RPMI7951 (cell line): ENCODE measurements at places on chromosomes 7 and 10.
A peak's percentile ranks its signal among the peaks of the same experiment; 100 is the strongest.

DNA sequence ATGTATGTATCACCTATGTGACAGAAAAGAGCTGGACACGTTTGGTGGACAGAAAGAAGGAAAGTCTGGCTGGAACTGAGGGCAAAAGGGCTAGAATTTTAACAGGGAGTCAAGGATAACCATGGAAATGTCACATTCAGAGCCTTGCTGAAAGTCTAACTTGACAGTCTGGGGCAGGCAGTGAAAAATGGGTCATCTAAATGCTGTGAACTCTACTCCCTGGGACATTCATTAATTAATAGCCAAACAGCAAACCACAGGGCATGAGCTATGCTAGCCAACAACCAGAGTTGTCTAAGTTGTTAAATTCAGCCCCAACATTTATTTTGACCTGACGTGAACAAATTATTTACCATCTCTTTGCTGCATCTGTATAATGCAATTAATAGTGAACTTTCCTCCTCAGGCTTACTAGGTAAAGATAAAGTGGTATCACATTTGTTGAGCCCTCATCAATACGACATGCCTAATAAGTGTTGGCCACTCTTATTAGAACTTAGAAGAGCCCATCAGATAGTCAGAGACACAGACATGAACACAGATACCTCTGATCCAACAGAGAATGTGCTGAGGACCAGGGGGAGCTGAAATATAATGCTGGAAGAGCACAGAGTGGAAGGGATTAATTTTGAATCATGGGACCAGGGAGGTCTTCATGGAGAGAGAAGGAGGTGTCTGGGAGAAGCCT, 109.9 kb downstream of the SORCS1 start:
- DNase-seq, result no peak

DNA sequence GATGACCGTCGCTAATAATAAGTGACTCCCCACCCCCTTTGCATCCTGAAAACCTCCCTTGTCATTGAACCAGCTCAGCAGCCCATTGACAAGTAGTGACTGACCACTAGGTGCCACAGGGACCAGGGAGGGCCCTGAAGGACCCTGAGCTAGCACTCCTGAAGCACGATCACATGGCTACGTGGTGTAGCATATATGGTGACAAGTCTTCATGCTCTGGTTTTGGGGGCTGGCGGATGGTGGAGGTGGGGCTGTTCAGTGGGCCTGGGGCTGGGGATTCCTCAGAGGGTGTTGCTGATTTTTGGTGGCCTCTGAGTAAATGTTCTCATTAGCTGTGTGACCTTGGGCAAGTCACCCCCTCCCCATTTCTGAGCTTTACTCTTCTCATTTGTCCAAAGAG, 4.7 kb downstream of the ADAMTS14 start:
- no peak for DNase-seq

GRCh38 chr7:81886211-81886764, 116.4 kb upstream of the HGF start:
- DNase-seq, result peak; percentile 20

DNA sequence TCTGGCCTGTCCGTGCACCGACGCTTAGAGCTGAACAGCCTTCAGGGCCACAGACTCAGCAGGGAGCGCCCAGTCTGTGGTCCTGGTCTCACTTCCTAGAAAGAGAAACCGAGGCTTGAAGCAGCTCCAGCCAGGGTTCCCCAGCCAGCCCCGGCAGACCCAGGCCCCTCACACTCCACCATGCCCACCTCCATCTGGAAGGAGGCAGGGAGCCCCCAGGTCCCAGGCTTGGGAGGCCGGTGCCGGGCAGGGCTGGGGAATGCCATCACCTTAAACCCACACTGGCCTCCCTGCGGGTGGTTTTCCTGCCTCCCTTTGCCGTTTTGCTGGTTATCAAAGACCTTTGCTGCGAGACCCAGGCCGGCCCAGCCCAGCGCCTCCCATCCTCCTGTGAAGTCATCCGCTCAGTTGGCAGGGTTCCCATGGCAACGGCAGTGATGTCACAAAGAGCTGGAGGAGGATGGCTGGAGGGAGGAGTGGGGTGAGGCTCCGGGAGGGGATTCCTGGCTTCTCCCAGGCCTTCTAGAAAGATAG, 24.0 kb downstream of the ELFN1 start:
- peak; percentile 39 for DNase-seq

- DNase-seq, result peak; percentile 93
Observed at GRCh38 chr7:29564496-29565223, 1.0 kb downstream of the PRR15 start.

- DNase-seq, result peak; percentile 43
Observed at GRCh38 chr7:128425850-128426249, 16.1 kb upstream of the IMPDH1 start.

GRCh38 chr10:26491276-26491675, 53.1 kb downstream of the APBB1IP start:
- no peak for DNase-seq

GRCh38 chr7:72020311-72020710, 391.8 kb downstream of the CALN1 start:
- DNase-seq, result no peak

DNA sequence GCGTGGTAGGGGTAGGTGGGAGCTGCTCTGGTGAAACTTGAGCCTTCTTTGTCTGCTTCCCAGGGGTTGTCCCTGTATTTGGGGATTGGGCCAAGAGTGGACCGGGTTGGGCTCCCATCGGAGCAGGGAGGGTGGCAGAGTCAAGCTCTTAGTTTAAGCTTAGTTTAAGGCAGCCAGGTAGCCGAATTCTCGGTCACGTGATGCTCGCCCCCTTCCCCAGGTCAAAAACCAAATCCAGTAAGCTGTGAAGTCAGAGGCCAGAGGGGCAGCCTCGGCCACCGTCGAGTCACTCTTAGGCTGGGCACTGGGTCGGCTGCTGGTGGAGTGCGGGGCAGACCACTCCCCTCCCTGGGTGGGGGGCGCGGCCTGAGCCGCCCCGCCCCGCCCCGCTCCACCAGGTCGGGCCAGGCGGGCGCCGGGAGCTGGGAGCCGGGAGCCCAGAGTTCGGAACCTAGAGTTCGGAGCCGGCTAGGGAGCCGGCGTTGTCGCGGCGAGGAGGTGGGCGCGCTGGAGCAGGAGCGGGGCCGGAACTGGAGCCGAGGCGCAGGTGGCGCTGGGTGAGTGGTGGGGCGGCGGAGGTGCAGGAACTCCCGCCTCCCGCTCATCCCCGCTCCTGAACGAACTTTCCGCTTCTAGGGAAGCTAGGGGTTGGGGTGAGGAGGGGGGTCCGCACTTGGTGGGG, 2.8 kb upstream of the LZTS2 start:
- DNase-seq, result no peak

- DNase-seq, result peak; percentile 54
Observed at GRCh38 chr7:26681819-26682418, 182.5 kb downstream of the SKAP2 start.

DNA sequence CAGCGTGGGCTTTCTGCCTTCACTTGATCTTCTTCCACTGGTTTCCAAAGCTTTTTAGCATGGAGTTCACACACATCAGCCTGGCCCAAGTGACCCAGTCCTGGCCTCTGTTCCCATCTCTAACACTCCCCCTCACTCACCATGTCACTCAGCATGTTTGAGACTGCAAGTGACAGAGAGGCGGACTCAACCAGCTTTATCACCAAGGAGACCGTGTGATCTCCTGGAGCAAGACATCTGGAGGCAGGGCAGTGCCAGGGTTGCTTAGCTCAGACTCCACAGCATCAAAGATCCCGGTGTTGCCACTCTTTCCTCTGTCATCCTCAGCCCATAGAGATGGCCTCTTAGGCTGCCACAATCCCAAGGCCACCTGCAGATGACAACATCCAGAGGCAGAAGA, 39.4 kb downstream of the FAM241B start:
- DNase-seq, result no peak

DNA sequence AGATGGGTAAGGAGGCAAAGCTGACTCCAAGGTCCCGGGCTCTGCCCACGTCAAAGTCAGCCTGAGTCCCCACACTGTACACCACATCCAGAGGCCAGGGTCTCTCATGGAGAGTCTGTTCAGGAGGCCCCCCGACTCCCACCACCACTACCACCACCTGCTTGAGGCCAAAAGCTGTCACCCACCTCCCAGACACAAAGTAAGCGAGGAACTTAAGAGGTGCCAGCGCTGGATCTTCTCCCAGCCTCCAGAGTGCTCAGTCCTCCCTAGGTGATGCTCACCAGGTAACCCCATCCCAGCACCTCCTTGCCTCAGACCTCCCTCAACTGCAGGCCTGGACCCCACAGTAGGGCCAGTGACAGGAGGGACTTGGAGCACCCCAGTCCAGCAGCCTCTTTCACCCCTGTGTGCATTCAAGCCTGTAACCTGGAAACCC, 520 bp downstream of the NPC1L1 start:
- DNase-seq, result no peak

DNA sequence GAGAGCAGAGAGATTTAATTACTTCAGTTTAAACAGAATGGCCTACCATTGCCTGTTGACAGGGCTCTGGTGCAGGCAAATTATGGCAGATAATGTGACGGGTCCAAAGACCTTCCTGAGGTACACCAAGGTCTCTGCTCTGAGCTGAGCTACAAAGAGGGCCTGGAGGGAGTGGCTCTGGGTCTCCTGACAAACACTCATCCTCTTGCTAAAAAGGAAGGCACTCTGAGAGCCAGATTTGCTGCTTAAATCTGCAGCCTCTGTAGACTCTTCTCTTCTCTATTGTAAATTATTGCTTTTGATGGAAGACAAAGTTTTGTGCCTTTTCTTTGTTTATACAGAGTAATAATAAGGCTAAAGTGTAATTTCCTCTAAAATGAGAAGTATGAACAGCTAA, 529.5 kb upstream of the FZD8 start:
- peak; percentile 43 for DNase-seq

- peak; percentile 72 for DNase-seq
Observed at GRCh38 chr10:90007226-90007625, 305.8 kb downstream of the KIF20B start.

- DNase-seq, result no peak
Observed at GRCh38 chr10:72219235-72219814, 3.2 kb upstream of the ASCC1 start.

DNA sequence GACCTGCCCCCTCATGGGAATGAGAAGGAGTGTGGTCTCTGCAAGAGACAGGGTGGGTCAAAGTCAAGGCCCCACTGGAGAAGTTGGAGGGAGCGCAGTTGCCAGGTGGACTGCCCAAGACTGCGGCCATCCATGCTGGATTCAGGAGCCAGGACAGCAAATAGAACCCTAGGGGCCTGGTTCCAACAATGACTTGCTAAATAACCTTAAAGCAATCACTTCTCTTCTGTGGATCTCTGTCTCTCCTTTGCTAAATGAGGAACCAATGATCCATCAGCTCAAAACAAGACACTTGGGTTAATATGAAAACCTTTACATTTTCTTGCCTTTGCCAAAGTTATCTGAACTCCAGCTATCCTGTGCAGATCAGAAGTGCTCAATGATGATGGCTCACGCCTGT, 12.6 kb upstream of the YWHAG start:
- DNase-seq, result no peak

GRCh38 chr7:151550656-151551286, 31.1 kb upstream of the RHEB start:
- DNase-seq, result peak; percentile 35

- peak; percentile 31 for DNase-seq
Observed at GRCh38 chr7:322111-322671, 32.2 kb downstream of the FOXL3 start.

GRCh38 chr10:88702848-88703597, 3.0 kb upstream of the LIPK start:
- peak; percentile 70 for DNase-seq

DNA sequence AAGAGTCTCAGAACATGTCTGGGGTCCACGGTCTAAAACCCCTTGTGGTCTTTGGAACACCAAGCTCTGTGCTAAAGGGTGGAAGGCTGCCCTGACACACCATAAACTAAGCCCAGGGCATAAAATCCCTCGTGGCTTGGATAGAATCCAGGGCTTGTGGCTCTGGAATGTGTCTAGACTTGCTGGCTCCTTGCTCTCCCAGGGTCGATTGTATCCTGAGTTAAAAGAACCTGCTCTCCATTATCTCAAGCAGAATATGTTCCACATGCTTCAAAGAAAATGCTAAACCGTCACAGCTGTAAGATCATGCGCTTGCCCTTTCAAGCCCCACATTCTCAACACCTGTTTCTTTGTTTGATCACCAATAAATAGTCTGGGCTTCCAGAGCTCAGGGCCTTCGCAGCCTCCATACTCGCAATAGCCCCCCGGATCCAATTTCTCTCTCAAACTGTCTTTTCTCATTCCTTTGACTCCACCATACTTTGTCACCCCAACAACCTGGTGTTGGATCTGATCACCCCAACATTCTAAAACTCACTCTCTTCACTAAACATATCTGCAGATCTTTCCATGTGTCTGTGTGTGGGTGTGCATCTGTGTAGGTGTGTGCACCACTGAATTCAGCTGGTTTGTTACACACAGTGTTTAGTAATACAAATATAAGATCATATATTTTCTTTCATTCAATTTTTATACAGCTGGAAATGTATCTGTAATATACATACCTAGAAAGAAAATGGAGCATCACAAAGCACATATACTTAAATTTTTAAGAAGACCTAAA, 238.5 kb downstream of the ZMYND11 start:
- peak; percentile 70 for DNase-seq

- peak; percentile 72 for DNase-seq
Observed at GRCh38 chr7:84251277-84251781, 56.7 kb upstream of the SEMA3A start.

DNA sequence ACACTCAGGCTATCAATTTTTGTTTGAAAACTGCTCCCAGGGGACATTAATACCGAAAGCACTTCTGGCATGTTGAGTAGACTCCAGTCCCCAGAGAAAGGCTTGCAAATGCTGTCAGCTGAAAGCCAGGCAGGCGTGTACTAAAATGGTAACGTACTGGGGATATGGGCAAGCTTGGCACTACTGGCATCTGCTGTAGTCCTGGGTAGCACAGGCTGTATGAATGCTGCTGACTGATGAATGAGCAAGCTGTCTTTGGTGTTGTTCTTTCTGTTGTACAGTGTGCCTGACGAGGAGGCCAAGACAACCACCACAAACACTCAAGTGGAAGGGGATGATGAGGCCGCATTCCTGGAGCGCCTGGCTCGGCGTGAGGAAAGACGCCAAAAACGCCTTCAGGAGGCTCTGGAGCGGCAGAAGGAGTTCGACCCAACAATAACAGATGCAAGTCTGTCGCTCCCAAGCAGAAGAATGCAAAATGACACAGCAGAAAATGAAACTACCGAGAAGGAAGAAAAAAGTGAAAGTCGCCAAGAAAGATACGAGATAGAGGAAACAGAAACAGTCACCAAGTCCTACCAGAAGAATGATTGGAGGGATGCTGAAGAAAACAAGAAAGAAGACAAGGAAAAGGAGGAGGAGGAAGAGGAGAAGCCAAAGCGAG, 53.5 kb upstream of the AGBL3 start:
- DNase-seq, result no peak

DNA sequence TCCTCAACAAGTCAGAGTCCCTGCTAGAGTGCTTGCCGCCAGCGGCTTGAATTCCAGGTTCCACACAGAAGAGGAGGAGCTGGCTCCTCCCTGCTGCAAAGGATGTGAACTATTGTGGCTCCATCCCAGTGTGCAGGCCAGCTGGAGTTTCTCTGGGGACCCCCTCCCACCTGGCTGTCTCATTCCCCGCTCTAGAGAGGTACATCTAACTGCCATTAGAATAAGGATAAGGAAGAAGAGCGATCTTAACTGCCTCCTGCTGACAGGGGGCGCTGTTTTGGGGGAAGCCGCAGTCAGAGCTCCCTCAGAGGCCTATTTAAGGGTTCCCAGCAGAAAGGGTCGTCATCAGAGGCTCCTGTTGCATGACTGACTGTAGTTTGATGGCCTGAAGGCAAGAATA, 40.8 kb upstream of the HECW1 start:
- DNase-seq, result peak; percentile 17
